ENCODE measurements at places on chromosomes 2 and 18. TPM values are rescaled to one million over a fixed set of nuclear protein-coding genes. Genes with fewer than 3 reads are reported as not detected.

GRCh38 chr2:66362701-66363100 is 72.2 kb upstream of the MEIS1 start:
- no peak for DNase-seq

GRCh38 chr2:171651667-171652415 is 35.4 kb upstream of the DYNC1I2 start:
- no peak for DNase-seq

DNA sequence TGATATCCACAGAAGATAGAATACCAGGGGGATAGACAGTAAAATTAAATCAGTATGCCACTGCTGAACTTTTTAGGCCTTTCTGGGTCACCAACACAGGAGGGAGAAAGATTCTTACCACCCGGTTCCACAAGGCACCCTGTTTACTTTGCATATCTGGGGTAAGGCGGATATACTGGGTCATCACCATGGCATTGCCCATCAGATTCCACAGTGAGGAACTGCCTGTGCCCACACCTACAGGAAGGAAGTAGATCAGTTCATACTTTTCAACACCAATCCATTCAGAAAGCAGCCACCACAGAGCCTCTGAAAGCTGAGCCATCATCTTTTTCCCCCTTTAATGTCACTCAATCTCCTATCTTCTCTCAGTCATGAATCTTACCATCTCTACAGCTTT is 2.0 kb downstream of the LMAN2L start:
- DNase-seq = no peak

- no peak for DNase-seq
These were observed 160.1 kb downstream of the PARD3B start for GRCh38 chr2:204705243-204705932.

DNA sequence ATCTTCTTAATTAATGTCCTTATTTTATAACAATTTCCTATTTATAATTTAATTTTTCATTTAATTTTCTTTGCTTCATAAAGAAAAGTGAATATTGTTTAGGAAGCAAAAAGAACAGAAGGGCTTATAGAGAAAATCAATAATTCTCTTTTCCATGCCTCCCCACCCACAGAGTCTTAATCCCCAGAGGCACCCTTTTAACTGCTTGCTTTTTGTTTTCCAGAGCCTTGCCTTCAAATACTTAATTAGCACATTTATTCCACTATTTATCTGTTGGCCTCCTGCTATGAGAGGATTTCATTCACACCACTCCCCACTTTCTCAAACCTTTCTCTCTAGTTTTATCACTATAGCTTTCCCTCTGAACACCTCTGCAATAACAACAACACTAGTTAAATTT is 373.6 kb downstream of the MBD2 start:
- no peak for DNase-seq

DNA sequence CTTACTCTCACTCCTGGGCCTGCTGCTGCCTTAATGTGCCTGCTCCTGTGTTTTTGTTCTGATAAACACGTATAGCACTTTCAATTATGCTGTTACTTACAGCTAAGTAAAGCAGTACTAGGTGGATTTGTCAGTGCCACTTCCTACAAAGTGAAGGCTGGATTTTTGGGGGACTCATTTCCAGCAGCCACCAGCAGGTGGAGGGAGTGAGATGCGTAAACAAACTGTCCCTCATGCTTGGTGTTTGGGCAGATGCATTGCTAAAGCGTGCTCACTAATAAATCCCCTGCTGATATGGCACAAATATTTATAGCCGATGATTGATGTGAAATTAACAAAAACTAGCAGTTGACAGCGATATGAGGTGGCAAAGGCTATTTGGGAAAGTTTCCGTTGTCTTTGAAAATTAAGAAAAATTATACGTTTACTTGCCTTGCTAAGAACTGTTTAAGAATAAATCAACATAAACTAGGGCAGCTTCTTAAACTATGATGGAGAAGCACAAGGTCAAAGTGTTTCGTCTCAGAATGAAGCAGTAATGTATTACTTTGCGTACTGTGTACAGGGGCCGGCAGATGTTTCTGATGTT is 101.7 kb downstream of the AGAP1 start:
- DNase-seq = peak; percentile 60

DNA sequence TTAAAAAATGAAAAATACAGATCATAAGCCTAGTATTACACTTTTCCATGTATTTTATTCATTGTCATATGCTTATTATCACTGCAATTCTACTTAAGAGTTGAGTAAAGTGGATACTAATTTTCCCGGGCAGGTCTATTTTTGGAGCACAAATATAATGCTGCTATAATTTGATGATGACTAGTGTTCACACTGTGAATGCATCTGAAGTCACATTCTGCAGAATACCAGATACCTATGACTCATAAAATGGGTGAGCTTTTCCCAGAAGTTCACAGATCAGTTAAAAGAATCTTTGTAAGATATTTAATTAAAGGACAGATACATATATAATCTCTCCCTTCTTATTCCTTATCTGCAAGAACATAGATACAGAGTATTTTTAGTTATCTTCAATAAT is 79.8 kb upstream of the MC4R start:
- no peak for DNase-seq

- DNase-seq = no peak
These were observed 1202.5 kb downstream of the DSC3 start for GRCh38 chr18:29840089-29840488.

GRCh38 chr2:162196638-162197037 is 44.6 kb upstream of the GCG start:
- DNase-seq = no peak

- no peak for DNase-seq
These were observed 31.9 kb downstream of the SNORC start for GRCh38 chr2:232901736-232902578.

DNA sequence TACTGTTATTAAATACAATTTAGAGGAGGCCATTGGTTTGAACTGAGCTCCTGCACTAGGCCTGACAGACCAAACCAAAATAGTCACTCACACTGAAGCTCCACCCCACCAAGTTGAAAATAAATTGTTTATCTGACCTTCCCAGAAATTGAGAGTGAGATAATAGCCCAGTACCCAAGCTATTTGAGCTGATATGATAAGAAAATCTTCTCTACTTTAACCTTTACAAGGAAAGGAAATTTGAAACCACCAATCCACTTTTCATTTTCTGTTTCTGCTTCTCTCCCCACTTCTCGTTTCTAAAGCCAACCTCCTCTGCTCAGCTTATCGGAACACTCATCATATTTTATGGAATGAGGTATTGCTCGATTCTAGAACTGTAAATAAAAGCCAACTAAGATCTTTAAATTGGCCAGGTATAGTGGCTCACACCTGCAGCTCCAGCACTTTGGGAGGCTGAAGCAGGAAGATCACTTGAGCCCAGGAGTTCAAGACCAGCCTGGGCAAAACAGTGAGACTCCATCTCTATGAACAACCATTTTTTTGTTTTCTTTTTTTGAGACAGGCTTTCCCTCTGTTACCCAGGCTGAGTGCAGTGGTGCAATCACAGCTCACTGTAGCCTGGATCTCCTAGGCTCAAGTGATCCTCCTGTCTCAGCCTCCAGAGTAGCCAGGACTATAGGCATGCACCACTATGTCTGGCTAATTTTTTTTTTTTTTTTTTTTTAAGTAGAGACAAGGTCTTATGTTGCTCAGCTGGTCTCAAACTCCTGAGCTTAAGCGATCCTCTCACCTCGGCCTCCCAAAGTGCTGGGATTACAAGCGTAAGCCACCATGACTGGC is 13.3 kb upstream of the GALM start:
- no peak for DNase-seq

DNA sequence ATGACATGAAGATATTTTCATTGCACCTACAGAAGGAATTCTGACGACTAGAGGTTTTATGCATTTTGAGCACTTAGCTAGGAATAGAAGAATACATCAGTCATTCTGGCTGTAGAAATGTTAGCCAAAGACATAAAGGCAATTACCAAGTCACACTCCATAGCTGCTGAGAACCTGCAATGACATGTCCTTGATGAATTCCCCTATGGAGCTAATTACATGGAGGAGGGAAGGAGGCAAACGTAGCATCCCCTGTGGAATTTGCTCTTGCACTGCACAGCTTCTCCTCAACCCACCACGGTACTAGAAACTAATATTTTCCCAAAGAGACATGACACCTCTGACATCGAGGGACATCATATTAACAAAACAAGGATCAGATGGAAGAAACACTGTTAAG is 174.0 kb upstream of the SESTD1 start:
- DNase-seq = no peak

GRCh38 chr2:47070920-47071824 is 83.9 kb downstream of the STPG4 start:
- peak; percentile 87 for DNase-seq

DNA sequence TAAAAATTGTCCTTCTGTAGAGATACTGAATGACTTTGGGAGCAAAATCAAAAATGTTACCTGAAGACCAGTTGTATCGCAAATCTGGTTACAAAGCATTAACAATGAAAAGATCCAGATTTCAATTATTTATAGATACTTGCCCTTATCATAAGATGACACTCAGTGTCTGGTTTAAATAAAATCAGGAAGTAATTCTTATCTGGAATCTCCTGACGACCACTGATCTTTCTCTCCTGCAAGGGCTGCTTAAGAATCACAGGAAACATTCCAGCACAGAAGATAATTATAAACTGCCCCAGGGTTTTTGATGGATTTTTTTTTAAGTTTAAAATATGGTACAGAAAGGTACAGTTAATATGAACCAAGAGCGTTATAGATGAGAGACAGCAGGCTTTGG is 205.7 kb downstream of the ALK start:
- no peak for DNase-seq

- no peak for DNase-seq
These were observed 1.9 kb downstream of the DNMT3A start for GRCh38 chr2:25339791-25340180.

RTP5 gene
- not detected for total RNA-seq

VWC2L gene
- total RNA-seq = not detected

PROKR1 gene
- total RNA-seq = not detected

SEPTIN10 gene
- total RNA-seq = 59.2 TPM

Data from heart left ventricle (tissue), 16 donors.